SJCRH30 (cell line): ENCODE measurements at places on chromosomes 2 and 18. TPM values are rescaled to one million over a fixed set of nuclear protein-coding genes. Genes with fewer than 3 reads are reported as not detected.

GRCh38 chr2:55567298-55567697 lies 47.8 kb downstream of the CFAP36 start:
- H3K36me3 ChIP-seq = peaks cover 50% of the 10 kb centered on the region
- H3K4me1 ChIP-seq = no peaks in the 10 kb centered on the region
- H3K27me3 ChIP-seq = no peaks in the 10 kb centered on the region
- no peak overlapping the region for H3K27ac ChIP-seq

GRCh38 chr2:23135481-23136100 lies 249.4 kb upstream of the KLHL29 start:
- no peak for DNase-seq
- H3K27ac ChIP-seq = no peak overlapping the region
- no peaks in the 10 kb centered on the region for H3K36me3 ChIP-seq
- H3K4me1 ChIP-seq = 0 out of 2 replicates have a peak, but pooled peaks cover 4% of the 10 kb centered on the region
- H3K4me3 ChIP-seq = no peak overlapping the region
- peaks cover 3% of the 10 kb centered on the region; the same call in 1 of the 2 replicates for H3K27me3 ChIP-seq

The MLPH gene
- total RNA-seq = 0.14 TPM in 1 of 2 replicates, not detected in the other

The DTNA gene
- total RNA-seq = 11.9 and 12.4 TPM in 2 replicates

The CGREF1 gene
- 0.08 TPM in 1 of 2 replicates, not detected in the other for total RNA-seq
